ENCODE measurements at places on chromosomes 13 and 19.
A peak's percentile ranks its signal among the peaks of the same experiment; 100 is the strongest.

DNA sequence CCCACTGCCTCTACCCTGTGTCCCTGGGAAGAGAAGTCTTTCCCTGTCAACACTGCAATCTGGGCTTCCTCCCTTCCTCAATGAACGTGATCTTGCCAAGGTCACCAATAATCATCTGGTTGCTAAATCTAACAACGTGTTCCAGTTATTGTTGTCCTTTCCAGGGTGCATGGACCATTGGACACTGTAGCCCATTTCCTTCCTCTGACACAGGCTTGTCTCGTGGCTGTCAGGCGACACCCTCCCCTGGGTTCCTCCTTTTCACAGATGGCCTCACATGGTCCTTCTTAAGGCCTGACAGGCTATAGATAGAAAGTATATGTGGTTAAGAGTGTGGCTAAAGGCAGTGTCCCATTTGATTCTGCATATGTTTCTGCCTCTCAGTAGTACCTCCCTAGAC is 67.7 kb upstream of the STARD13 start:
- no peak for DNase-seq

DNA sequence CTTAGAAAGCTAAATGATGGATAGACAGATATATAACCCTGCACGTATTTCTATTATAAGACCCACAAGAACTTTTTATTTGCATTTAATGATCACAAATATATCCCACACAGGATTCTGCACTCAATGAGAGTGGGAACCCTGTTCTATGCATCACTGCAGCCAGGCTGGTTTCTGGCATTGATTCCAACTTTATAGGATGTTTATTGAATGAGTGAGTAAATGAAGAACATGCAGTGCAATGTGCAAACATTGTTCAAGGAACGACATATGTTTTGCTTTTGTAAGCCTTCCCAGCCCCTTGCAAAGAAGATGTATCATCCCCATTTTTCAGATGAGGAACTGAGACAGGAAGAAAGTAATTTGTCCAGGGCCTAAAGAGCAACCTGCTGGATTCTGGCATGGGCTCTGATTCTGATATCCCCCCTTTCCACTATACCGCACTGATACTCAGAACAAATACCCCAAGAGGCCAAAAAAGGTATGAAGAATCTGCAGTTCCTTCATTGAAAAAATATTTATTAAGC is 246.3 kb downstream of the LACC1 start:
- DNase-seq = no peak

DNA sequence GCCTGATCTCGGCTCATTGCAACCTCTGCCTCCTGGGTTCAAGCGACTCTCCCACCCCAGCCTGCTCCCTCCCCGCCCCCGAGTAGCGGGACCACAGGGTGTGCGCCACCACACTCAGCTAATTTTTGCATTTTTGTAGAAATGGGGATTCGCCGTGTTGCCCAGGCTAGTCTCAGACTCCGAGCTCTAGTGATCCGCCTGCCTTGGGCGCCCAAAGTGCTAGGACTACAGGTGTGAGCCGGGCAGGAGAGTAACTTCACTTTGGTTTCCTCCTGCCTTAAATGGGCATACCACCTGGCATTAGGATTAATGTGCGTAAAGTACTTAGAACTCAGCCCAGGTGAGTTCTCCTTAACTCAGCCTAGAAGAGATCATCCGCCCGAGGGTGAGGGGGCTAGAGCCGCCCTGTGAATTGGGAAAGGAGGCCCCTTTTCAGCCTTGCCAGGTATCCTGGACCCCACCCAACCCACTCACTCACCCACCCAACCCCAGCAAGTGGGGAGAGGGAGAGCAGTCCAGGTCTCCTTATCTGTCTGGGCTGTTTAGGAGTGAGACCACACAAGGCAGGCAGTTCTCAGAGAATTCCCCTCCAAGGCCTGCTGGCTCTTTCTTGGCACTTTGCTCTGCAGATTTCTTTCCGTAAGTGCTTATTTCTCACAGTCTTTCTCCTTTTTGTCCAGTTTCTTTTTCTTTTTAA is 1.2 kb upstream of the ZFP36 start:
- no peak for DNase-seq

- DNase-seq = no peak
These were observed 108.3 kb upstream of the RXFP2 start for GRCh38 chr13:31631071-31631470.

GRCh38 chr13:44769686-44770085 is 193.6 kb upstream of the TSC22D1 start:
- no peak for DNase-seq

DNA sequence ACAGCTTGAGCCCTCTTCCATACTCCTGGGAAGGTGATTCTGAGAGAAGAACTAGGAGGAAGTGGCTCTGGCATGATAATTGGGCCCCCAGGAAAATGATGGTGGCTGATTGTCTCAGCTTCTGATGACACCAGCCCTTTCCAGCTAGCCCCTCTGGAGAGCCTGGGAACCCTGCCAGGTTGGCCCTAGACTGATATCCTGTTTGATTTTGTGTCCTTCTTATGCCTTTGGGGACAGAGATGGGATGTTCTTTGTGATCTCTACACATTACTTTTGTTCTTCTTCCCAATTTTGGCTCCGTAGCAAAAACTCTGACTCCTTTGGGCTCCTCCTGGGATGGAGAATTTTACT is 39.7 kb downstream of the ERICH6B start:
- DNase-seq = no peak

DNA sequence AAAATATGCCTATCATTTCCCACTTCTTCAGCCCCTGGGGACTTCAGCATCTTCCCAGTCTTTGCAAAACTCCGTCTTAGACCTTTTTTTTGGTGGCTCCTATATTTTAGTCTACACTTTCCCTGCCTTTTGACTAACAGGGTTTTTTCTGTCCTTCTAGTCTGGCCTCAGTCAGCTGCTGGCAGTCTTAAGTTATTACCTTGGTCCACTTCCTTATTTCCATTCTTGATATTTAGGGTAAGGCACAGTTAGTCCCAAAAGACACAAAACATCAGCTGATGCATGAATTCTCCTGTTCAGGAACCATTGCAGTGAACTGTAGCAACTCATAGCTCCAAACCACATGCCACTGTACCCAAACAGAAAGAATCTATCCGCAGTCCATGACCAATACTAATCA is 234.6 kb upstream of the RFC3 start:
- no peak for DNase-seq

- DNase-seq = no peak
These were observed 288.7 kb downstream of the FOXO1 start for GRCh38 chr13:40377783-40378182.

GRCh38 chr19:31340042-31341025 is 8.9 kb downstream of the TSHZ3 start:
- no peak for DNase-seq

- no peak for DNase-seq
These were observed 19.4 kb upstream of the ADGRE5 start for GRCh38 chr19:14361824-14362223.

DNA sequence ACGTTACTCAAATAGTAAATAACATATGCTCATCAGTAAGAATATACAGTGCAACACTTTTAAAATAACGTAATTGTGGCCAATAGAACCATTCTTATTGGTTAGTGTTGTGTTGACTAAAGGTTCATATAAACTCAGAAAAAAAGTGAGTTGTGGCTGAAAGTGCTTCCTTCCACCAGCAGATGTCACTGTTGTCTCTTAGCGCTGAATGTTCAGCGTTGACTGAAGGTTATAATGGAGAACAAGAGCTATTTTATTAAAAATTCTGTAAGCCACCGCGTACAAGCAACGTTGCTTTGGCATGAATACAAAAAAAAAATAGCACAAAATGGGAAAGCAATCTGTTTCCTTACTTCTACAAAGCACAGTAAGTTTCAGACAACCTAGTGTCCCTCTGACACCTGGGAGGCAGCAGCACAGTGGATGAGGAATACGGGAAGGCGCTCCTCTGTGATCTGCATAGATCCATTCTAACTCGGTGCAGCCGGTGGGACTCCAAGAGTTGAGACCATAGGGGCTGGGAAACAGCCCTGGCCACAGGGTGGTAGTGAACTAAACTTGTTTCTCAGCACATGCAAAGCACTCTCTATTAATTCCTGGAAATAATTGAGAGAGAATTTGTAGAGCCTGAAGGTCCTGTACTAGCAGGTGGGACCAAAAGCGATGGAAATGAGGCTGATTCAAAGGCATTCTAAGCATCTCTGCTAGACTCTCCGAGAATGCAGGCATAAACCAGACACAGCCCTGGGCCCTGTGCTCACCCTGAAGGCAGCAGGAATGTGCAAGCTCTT is 23.9 kb upstream of the OXGR1 start:
- DNase-seq = peak; percentile 8

DNA sequence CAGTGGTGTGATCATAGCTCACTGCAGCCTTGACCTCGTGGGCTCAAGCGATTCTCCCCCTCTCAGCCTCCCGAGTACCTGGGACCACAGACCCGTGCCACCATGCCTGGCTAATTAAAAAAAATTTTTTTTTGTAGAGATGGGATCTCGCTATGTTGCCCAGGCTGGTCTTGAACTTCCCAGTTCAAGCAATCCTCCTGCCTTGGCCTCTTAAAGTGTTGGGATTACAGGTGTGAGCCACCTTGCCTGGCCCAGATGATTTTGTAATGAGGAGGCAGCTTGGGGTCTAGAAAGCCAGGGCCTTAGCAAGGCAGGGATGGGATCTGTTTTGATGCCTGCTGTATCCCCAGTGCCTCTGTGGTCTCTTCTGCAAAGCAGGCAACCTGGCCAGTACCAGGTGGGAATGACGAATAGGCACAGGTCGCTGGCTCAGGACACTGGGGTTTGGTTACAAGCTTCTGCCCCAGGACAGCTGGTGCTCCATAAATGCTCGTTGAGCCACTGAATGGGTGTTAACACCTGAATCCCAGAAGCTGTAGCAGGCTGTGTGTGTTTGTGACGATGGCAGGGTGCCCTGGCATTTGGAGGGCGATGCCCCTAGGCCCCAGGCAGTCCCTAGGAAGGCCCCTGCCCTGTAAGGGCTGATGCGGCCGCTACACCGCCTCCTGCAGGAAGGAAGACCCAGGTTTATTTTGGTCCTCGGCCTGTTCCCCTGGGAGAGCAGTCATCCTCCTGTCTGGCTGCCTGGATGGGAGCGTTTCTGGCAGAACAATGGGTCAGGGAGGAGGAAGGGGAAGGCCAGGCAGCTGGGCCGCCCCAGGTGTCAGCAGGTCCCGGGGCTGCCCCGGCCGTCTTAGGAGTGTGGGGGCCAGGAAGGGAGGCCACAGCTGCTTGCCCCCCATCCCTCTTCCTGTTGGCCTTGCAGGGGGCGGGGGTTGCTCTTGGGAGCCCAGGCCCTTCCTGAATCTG is 8.6 kb downstream of the TNFAIP8L1 start:
- DNase-seq = no peak

DNA sequence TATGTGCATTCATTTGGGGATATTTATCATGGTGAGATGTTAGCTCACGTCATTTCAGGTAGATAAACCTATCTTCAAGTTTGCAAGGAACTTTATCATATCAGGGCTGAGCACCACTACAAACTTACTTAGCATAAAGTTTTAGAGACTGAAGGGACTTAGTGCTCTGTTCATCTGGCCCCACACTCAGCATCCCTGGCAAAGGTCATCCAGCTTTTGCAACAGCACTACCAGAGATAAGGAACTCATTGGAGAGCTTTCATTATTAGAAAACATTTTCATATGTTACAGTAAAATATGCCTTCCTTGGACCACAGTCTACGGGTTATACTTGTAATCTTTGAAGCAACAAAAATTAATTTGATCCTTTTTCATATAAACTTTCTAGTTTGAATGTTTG is 263.4 kb downstream of the POU4F1 start:
- DNase-seq = no peak

GRCh38 chr19:5949792-5950305 is 28.1 kb downstream of the RANBP3 start:
- no peak for DNase-seq

GRCh38 chr13:102399791-102400674 is 1.8 kb downstream of the FGF14 start:
- peak; percentile 15 for DNase-seq

DNA sequence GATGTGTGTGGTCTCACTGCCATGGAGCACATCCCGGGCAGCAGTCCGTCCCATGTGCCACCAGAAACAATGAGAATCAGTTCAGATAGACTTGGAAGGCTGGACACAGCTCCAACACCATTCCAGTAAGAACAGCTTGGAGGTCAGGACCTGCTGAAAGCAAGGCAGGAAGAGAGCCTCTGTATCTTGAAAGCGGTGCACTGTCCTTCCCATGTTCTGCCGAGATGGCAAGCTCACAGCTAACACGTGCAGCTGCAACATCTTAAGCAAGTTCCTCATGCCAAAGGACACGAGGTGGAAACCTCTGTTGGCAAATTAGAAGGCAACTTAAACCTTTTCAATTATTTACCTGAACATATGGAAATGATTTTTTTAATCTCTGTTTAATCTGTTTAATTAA is 175.4 kb downstream of the DLEU7 start:
- no peak for DNase-seq

DNA sequence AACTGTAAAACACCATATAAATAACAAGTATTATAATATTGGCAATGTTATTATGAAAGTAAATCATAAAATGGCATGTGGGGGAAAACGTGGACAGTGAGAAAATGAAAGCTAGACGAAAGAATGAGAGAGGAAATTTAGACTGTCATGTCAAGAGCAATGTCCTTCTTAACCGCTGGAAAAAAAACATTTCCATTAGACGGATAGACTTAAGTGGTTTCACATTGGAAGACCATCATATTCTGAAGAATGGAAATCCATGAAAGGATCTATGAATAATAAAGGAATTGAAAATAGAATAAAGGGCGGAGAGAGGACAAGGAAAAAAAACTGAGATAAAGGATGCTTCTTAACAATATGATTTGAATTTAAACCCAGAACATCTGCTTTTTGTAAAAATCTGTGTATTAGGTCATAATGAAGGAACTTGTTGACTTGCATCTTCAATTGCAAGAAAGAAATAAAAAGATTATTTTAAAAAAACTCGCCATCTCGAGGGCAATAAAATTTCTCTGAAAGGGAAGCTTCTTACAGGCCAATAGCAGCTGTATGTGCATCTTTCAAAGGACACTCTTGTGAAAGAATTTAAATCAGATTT is 90.6 kb downstream of the SPRY2 start:
- DNase-seq = no peak

- no peak for DNase-seq
These were observed 137.9 kb downstream of the KATNAL1 start for GRCh38 chr13:30169442-30169841.

DNA sequence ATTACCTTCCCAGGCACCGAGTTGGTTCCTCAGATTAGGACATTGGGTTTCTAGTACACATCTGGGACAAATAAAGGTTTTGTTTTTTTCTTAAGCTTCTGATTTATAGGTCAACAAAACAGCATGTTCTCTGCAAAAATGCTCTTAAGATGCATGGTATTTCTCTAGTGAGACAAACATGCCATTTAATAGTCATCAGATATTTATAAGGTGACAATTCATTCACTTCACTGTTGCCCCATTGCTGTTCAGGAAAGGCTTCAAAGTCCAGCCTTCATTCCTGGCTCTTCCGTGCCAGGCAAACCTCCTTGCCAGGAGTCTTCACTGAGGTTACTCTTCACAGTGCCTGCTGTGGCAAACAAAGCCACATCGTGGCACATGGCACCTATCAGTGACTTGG is 156.3 kb upstream of the FNDC3A start:
- no peak for DNase-seq

DNA sequence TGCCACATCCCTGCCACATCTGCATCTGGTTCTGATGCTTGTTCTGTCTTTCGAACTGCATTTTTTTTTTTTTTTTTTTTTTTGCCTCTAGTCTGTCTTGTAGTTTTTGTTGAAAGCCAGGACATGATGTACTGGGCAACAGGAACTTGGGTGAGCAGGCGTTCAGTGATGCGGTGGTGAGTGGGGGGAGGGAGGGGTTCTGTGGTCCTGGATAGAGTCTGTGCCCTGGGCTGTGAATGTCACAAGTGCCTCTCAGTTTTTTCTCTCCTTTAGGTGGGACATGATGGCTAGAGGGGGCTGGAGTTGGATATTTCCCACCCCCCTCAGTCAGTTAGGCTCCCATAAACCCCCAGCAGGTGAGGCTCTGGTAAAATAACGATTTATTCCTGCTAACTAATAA is 3.5 kb downstream of the CEACAM4 start:
- no peak for DNase-seq
